ENCODE measurements at places on chromosomes 11 and 22.

DNA sequence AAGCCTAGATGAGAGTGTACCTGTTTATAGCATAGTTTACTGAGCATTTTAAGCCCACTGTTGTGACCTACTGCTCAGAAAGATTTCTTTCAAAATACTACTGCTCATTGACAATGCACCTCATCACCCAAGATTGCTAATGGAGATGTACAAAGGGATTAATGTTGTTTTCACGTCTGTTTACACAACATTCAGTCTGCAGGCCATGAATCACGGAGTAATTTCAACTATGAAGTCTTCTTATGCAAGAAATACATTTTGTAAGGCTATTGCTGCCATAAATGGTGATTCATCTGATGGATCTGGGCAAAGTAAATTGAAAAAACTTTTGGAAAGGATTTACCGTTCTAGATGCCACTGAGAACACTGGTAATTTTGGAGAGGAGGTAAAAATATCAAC lies 112.9 kb downstream of the KIF18A start:
- DNase-seq: no peak

GRCh38 chr11:35146074-35146521 lies 7.1 kb downstream of the CD44 start:
- peak; percentile 68 for DNase-seq

DNA sequence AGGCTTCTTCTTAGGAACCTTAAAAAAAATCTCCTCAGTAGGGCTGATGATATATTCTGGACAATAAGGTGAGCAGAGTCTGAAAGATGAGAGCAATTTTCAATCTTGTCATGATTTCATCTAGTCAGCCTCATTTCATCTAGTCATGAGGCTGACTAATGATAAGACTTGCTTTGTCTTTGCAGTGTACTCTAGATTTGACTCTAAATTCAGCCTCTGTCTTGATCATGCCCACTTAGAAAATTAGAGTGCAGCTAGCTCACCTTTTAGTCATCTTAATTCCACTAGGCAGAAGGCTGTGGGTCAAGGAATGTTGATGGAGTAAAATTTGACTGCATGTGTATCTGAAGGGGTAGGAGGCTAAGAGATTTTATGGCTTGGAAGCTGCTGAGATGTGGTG lies 5.5 kb downstream of the EHF start:
- DNase-seq: no peak

- no peak for DNase-seq
These were observed 89.7 kb downstream of the RRM1 start for GRCh38 chr11:4184163-4184916.

- DNase-seq: no peak
These were observed 30.6 kb downstream of the DRD2 start for GRCh38 chr11:113444502-113445123.

DNA sequence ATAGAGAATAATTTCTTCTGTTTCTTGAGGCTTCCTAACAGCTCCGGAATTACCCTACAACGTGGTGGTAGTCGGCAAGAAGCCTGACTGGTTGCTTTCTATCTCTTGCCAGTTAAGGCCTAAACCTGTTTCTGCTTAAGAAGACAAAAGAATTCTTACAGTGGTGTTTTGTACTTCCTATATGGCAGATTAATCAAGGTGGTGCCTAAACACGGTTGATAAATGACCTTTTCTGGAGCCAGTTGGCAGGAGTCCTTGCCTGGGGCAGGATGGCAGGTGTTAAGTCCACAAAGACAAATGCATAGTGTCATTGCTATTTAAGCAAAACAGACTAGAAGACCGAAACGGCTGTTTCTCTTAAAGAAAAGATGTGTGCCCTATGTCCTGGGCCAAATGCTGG lies 9.9 kb downstream of the GVQW3 start:
- no peak for DNase-seq

DNA sequence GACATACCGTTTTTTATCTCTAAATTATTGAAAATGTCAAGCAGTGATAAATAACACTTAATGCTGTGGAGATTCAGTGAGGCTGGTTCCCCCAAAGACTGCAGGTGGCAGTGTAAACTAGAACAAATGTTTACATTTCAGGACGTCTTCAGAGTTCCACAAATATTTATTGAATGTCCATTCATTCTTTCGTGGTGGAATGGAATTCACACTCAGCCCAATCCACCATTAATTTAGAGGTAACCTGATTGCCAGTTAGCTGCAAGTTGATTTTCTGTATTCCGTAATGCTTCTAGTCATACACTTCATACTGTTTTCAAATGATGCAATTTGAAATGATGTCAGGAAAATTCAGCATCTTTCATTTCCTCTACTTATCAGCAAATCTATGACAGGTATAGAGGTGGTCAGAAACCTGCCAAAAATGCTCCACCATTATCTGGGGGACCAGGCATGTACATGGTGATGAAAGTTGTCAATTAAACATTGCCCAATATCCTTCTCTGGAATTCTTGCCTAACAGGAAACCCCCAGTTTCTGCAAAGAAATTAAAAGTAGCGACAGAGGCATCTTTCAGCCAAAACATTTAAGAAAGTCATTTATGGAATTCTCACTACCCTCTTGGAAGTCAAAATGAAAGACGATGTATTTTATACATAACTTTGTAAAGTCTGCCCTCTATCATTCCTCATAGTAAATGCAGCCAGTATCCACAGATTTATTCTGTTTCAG lies 94.3 kb upstream of the BMAL1 start:
- DNase-seq: no peak

DNA sequence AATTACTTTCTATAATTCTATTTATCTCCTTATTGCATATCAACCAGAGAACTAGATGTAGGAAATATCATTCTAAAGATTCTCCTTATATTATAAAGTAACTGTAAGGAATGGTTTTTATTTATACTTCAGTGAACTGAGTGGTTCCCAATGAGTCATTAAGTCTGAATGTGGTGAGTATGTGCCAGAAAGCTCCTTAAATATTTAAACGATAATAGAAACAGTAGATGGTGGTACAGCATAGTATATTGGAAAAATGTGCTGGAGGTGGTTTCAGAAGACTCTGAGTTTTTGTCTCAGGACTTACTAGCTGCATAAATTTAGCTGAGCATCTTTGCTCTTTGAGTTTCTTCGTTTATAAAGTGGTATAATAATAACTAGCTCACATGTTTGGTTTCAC lies 653.5 kb downstream of the FAM181B start:
- DNase-seq: no peak

DNA sequence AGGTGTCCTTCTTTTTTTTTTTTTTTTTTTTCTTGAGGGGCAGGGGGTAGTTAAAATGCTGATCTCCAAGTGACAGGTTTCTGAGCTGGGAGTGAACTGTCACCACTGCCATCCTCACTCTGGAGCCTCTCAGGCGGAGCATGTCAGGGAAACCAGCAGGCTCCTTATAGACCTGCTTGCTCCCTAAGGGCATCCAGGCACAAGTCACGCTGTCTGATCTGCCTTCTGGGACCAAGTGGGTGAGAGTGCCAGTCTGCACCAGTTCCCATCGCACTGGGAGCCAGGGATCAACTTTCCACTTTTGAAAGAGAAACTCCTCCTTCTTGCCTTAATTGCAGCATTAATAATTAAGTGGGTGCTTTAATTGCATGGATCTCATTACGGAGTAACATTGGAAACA lies 537.9 kb upstream of the CADM1 start:
- no peak for DNase-seq

DNA sequence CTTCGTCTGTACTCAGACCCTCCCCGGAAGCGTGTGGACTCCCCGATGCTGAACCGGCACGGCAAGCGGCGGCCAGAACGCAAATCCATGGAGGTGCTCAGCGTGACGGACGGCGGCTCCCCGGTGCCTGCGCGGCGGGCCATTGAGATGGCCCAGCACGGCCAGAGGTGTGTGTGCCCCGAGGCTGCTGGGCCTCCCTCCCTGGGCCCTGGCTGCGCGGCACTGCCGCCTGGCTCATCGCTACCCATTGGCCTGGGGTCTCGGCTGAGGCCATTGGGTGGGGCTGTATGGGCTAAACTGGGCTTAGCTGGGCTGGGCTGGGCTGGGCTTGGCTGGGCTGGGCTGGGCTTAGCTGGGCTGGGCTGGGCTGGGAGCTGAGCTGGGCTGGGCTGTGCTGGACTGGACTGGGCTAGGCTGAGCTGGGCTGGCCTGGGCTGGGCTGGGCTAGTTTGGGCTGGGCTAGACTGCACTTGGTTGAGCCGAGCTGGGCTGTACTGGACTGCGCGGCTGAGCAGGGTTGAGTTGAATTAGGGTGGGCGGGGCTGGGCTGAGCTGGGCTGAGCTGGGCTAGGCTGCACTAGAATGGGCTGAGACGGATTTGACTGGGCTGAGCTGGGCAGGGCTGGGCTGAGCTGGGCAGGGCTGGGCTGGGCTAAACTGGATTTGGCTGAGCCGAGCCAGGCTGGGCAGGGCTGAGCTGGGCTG lies 40.7 kb downstream of the MOB2 start:
- DNase-seq: no peak

DNA sequence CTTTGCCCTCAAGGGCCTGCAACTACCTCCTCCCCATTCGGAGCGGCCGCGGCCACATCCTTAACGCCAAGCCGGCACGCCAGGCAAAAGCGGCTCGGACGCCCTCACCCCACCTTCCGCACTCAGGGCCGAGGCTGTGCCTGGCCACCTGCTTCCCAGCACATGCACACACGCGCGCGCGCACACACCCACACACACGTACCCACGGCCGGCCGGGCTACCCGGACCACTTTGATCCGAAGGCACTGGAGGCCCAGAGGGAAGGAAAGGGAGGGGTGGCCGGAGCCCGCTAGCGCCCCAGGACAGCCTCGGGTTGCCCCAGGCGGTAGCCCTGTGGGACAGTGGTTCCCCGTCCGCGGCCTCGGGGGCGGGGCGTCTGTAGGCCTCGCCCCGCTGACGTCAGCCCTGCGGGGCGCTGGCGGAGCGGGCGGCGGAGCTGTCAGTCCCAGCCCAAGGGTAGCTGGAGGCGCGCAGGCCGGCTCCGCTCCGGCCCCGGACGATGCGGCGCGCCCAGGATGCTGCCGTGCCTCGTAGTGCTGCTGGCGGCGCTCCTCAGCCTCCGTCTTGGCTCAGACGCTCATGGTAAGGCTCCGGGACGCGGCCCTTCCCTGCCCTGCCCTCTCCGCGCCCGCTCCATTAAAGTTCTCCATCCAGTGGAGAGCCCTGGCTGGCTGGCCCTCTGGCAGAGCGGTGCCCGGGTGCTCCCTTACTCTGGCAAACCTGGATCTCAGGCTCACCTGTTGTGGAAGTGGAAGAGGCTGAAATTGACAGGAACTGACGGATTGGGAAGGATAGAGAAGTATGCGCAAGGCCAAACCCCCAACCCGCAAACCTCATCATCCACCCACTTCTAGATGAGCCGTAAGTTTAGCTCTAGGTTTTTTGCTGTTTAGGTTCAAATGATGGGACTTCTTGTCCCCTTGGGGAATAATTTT lies at the start of gene IL10RA:
Gene IL10RA, plus strand, starts transcription at position 442 of the 935 bp plus-strand sequence. Its CDS starts 74 bp downstream, at position 516.
- peak; percentile 73 for DNase-seq

DNA sequence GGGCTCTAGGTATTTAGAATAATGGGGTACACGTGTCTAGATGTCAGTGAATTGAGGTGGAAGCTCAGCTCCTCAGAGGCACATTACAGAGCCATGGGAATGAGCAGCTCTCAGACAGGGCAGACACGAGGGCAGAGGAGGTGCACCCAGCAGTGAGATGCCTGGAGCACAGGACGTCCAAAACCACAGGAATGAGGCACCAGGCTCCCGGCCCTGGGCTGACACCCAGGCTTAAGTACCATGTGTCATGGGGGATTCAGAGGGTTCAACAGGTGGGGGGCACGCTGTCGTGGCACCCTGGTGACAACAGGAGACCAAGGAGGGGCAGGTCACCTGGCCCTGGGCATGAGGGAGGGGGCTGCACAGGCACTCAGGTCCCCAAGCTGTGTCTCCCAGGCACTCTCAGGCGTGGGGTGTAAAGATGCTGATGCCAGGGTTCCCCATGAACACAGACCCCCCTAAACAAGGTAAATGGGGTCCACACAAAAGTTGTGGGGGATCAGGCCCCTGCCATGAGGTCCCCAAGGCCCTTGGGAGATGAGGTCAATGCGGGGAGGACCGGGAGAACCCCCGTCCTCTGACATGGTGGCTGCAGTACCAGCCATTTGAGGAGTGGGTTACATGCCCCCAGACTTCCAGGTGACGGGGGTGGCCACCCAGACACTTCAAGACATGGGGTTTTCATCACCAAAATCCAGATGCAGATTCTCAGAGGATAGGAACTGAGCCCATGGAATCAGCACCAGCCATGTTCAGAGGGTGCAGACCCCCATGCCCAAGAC lies 5.6 kb upstream of the SYT8 start:
- DNase-seq: no peak

GRCh38 chr11:45180848-45181192 lies 34.4 kb downstream of the PRDM11 start:
- DNase-seq: peak; percentile 30

DNA sequence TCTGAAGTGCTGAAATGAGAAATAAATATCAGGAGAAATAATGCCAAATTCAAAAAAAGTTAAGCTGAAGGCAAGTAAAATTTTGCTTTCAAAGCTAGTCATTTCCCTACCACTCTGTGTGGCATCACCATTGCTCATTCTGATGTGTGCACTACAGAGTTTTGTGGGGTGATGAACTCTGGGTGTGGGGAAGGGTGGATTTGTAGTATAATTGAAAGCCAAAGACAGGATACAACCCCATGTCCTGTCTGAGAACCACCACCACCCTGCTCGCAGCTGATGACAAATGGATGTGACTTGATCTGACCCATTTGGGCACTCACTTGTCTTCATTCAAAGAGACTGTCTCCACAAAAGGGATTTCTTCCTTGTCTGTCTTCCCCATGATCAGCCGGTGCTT lies 19.3 kb upstream of the TMEM9B start:
- no peak for DNase-seq

DNA sequence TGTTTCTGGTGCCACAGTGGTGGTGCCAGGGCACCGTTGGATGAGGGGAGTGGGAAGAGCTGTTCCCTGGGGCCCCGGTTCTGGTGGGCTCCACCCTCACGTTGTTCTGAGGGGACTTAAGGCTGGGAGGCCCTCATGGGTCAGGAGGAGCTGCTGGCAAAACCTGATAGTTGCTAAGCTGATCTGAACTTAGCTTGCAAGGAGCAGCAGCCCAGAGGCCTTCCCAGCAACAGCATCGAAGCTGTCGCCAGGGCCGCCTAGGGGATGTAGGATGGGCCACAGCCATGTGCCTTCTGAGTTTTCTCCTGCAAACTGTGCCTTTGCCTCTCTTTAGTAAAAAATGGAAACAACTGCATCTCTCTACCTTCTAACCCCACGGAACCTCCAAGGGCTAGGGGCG lies 240.2 kb downstream of the TBC1D22A start:
- DNase-seq: no peak

DNA sequence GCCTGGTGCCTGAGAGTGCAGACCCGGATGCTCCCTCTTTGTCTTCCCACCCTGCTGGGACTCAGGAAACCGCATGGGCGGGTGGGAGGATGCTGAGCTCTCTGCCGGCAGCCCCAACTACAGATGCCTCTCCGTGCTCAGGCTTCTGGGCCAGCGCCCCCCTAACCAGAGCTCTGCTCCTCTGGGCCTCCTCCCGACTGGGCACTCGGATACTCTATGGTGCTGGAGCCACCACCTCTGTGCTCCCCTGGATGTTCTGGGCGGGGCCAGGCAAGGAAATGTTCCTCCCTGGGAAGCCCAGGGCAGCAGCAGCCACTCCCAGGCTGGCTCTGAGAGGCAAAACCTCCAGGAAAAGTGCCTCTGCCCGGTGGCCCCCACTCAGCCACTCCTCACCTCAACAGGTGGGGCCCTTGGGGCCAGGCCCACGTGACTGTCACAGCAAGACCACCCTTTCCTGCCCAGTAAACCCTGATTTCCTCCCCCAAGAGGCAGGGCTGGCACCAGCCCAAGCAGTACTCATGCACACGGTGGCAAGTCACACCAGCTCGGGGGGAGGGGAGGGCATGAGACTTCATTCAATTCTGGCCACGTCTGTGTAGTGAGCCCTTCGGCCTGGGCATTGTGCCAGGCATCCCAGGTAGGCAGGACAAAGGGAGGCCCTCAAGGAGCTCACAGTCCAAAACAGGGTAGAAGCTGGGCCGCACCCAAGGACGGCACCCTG lies 54.7 kb upstream of the TCF20 start:
- no peak for DNase-seq

Measured in activated CD4-positive, alpha-beta T cell treated with anti-CD3 and anti-CD28 coated beads for 1 hour (primary cell).